Non-pigmented ciliary epithelial cell (primary cell): ENCODE measurements at places on chromosomes 6 and 20.

DNA sequence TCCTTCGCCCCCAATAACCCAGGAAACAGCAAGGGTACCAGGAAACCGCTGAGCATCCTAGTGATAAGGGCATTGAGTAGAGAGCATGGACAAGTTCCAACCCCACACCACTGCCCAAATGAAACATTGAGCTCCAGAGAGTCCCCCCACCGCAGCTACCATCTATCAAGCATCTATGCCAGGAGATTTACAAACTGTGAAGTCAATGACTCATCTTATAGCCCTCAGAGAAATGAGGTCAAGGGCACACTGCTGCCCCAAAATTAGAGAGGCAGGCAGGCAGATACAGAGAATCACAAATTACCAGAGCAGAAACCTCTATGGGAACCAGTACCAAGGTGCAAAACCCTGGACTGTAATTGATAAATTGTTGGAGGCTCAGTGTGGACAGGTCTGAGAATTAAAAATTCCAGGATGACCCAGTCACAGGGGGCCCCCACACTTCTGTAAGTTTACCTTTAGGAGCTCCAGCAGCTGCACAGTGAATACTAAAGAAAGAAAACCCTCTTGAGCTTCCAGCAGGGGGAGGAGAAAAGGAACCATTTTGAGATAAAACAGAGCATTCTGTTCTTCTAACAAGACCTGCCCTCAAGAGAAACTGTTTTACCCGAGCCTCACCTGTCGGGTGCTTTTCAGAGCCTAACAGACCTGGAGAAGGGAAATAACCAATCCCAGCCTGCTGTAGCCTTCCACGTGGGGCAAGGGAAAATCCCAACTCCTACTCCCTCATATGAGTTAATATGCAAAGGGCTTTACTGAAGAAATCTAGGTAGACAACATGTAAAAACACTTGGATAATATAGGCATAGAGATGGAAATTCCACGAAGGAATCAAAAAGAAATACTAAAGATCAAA lies 118.0 kb upstream of the ARID1B start:
- no peak for DNase-seq

DNA sequence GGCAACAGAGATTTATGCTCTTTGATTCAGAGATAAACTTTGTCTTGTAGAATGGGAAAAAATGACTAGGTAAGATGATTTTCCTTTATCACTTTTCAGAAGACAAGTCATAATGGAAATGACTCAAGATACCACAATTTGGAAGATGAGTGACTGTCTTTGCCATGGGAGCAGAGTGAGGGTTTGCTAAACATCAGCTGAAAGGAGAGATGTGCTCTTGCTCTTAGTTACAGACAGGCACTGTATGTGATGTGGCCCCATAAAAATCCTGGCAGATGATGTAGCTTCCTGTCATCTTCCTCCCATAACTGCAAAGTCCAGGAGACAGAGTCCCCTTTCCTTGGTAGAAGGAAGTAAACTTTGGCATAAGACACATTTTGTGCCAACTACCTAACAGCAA lies 47.6 kb downstream of the BACH2 start:
- no peak for DNase-seq

DNA sequence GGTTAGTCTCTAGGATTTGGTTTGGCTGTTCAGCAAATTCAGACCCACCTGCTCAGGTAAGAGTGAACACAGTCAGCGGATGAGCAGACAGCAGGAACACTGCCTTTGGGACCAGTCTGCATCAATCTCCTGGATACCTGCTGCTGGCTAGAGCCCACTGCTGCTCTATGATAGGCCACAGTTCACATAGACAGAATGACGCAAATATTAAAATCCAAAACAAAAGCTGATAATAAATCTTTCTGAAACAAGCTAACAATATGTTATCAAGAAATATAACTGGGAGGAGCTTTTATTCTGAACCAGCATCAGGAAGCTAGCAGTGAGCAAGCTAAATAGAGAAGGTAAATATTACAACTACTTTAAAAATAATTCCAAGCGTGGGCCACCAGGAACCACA lies at the start of gene TAAR1:
TAAR1 (minus strand) TSS at position 101 of the 400 bp plus-strand sequence. CDS start 13,179 bp downstream, outside the sequence.
- no peak for DNase-seq

DNA sequence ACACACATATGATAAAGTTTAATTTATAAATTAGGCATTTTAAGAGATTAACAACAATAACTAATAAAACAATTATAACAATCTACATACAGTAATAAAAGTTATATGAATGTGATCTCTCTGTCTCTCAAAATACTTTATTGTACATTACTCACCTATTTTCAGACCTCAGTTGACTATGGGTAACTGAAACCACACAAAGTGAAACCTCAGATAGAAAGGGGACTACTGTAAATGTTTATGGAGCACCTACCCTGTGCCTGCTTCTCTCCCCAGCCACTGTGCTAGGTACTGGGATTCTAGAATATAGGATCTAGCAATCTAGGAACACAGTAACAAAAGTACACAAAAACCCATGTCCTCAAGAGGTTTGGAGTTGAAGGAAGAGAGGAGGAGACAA lies 63.4 kb upstream of the BTN3A2 start:
- DNase-seq, result no peak

DNA sequence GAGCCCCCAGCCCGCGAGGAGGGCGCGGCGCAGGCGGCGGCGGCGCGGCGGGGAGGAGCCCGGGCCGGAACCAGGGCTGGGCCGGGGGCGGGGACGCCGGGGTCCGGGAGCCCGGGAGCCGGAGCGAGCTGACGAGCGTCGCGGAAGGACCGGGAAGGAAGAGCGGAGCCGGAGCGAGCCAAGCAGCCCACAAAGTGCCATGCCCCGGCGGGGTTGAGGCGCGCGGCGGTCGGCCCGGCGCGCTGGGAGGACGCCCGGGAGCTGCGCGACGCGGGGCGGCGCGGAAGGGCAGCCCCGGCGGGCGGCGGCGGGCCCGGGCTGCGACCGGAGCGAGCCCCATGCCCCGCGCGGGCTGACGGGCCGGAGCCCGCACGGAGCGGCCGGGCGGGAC lies 289 bp downstream of the FOXP4 start:
- DNase-seq, result no peak

DNA sequence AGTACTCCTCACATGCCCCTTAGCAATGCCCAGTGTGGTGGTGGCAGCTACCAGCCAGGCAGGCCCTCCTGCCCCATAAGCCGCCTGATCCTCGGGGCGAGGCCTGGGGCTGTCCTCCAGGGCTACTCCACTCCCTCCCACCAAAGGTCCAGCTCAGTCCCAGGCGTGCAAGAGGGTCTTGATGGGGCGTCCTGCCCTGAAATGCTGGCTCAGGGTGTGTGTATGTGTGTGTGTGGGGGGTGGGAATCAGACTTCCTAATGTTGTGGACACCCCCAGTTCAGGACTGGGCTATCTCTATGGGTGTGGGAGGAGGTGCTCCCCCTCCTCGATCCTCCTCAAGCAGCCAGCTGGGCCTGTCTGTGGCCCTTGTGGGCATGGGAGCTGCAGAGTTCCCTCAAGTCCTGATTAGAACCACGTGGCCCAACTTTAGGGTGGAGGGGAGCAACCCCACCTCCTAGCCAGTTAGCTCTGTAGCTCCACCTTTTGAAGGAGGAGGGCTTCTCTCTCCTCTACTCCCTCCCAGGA lies 7.5 kb downstream of the HSPA12B start:
- DNase-seq, result no peak

- no peak for DNase-seq
Measured at GRCh38 chr20:2459981-2460751, 10.4 kb downstream of the SNRPB start.

DNA sequence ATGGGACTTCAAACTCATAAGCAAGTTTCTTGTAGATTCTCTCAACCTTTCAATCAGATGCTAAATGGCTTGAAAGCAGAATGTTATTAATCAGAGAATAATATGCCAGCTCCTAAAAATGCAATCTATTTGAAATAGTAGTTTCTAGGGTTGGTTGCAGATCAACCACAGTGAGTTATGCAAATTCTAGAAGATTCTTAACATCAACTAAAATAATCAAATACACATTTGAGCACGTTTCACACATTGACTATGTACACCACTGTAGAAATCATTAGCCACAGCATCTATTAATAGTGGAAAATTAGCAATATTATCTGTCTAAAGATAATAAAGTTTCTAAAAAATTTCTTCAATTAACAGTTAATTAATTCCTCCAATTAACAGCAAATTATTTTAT lies 141.9 kb upstream of the GJE1 start:
- no peak for DNase-seq

- DNase-seq, result peak; percentile 68
Measured at GRCh38 chr6:93784794-93785693, 365.7 kb upstream of the EPHA7 start.

GRCh38 chr6:42066156-42066675 lies 15.9 kb downstream of the TAF8 start:
- DNase-seq, result no peak

DNA sequence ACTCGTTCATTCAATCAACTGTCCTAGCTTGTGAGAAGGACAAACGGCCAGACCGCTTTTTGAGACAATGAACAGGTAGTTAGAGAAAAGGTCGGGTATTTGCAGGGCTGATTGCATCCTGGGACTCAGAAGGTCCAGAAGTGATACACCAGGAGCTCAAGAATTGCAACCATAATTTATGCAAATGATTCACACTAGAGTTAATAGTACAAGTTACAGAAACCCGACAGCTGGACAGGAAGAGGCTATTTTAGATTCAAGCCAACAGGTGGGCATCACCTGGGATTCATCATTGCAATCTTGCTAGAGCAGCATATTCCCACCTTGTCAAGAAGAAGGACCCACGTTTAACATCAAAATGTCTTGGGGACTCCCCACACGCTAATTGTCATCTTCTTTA lies 83.5 kb downstream of the TNFAIP3 start:
- DNase-seq, result no peak

- no peak for DNase-seq
Measured at GRCh38 chr20:42982218-42982617, 207.5 kb downstream of the PTPRT start.
